ENCODE measurements at places on chromosomes 3 and 15.
A peak's percentile ranks its signal among the peaks of the same experiment; 100 is the strongest.

GRCh38 chr3:51604212-51604611 lies 65.7 kb downstream of the RAD54L2 start:
- DNase-seq = no peak

- DNase-seq = no peak
Measured at GRCh38 chr3:157606852-157607197, 103.6 kb upstream of the VEPH1 start.

DNA sequence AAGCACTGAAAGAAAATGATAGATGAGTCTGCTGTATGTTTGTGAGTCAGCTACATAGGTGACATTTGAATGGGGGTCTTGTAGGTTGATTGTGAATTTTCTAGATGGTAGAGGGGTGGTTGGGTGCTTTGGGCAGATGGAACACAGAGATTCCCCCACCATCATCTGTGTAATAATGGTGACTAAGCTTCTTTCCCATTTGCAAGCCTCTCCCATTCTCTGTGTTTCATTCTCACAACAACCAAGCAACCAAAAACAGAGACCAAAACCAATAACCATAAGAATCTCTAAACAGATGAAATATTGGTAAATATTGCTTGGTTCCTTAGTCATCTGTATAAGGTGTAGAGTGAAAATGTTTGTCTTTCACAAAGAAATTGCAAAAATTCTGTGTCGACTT lies 17.8 kb upstream of the UTS2B start:
- DNase-seq = no peak

DNA sequence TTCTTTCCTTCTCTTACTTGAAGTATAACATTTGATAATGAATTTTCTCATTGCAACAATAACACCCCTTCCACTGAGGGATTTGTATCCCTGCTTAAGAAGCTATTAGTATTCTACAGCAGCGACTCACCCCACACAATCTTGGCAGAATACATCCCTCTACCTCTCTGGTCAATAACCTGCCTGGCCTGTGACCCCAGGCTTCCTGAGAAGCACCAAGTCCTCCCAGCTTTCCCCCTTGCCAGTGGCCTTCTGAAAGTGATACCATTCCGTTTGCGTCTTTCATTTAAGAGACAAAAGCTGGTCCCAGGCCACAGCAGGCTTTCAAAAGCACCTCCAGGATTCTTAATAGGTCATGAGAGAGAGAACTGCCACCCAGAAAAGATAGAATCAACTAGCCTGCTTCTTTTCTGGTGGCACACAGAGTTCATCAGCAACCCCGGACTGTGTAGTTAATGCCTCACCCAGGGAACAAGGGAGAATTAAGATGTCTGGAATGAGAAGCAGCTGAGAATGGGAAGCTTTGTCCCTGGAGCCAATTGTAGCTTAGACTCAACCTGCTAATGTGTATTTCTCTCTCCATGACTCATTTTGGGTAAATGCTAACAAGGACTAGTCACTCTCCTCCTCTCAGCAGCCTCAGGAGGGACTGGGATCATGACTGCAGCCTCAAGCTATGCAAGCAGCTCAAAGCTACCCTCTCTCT lies 101.0 kb upstream of the CPNE4 start:
- no peak for DNase-seq

DNA sequence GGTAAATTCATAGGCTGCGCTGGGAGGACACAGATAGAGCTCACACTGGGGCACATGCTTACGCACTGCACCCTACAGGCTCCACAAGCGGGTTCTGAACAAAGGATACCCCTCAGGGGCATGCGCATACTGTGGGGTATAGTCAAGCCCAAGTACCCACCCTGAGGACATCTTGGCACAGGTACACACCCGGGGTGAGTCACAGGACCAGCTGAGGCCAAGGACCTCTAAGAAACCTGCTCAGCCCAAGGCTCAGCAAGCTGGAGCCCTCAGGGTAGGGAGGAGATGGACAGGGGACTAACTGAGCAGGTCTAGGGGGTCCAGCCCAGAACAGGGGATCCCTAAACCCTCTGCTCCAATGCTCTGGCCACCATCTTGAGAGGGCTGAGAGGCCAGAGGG lies 3.3 kb downstream of the SHISA5 start:
- DNase-seq = no peak

DNA sequence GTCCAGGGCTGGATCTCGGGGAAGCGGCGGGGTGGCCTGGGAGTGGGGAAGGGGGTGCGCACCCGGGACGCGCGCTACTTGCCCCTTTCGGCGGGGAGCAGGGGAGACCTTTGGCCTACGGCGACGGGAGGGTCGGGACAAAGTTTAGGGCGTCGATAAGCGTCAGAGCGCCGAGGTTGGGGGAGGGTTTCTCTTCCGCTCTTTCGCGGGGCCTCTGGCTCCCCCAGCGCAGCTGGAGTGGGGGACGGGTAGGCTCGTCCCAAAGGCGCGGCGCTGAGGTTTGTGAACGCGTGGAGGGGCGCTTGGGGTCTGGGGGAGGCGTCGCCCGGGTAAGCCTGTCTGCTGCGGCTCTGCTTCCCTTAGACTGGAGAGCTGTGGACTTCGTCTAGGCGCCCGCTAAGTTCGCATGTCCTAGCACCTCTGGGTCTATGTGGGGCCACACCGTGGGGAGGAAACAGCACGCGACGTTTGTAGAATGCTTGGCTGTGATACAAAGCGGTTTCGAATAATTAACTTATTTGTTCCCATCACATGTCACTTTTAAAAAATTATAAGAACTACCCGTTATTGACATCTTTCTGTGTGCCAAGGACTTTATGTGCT lies 527 bp downstream of the B2M start:
- peak; percentile 76 for DNase-seq

GRCh38 chr15:101037090-101037830 lies 118.1 kb downstream of the LRRK1 start:
- DNase-seq = no peak

- no peak for DNase-seq
Measured at GRCh38 chr15:98767692-98768091, 119.4 kb downstream of the IGF1R start.

GRCh38 chr3:69856965-69857705 lies 117.9 kb downstream of the MITF start:
- DNase-seq = no peak

DNA sequence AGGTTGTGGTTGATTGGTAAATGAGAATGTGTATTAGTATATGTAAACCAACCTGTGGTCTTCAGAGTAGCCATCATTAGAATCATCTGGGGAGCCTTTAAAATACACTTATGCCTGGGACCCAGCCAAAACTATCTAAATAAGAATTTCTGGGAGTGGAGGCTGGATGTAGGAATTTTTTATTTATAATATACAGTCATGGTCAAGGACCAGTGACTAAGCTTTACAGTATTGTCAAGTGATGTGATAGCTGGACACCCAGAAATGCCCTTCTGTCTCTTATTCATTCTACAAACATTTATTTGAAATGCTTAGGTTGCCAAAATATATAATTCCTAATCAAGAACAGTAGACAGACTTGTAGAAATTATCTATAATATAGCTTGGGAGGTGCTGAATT lies 132.2 kb downstream of the MBNL1 start:
- no peak for DNase-seq

GRCh38 chr15:35102186-35102585 lies 17.1 kb upstream of the NANOGP8 start:
- DNase-seq = no peak

DNA sequence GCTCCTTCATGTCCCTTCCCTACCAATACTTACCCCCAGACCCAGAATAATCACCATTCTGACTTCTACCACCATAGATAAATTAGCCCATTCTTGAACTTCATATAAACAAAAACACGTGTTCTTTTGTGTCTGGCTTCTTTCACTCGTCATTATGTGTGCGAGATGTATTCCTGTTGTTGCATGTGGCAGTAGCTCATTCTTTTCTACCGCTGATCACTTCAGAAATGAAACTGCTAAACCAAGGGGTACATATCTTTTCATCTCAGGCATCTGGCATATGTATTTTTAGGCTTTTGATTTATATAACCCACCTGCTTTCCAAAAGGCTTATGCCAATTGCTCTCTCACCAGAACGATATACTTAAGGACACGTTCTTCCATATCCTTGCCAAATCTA lies 13.8 kb upstream of the SCG3 start:
- no peak for DNase-seq

DNA sequence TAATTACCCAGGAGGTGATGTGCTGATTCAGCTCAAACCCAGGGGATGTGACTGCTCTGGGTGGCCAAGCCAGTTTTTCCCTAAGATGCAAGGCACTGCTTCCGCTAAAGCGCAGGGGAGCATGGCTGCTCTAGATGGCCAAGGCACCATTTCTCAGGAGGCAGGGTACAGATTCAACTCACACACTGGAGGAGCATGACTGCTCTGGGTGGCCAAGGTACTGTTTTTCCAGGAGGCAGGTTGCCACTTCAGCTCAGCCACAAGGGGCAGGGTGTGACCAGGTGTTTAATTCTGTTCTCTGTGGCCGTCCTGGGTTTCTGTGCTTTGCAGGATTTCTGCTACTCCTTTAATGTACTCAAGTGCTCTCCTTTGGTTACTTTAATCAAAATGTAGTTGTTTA lies 659.3 kb upstream of the ARRDC4 start:
- no peak for DNase-seq

DNA sequence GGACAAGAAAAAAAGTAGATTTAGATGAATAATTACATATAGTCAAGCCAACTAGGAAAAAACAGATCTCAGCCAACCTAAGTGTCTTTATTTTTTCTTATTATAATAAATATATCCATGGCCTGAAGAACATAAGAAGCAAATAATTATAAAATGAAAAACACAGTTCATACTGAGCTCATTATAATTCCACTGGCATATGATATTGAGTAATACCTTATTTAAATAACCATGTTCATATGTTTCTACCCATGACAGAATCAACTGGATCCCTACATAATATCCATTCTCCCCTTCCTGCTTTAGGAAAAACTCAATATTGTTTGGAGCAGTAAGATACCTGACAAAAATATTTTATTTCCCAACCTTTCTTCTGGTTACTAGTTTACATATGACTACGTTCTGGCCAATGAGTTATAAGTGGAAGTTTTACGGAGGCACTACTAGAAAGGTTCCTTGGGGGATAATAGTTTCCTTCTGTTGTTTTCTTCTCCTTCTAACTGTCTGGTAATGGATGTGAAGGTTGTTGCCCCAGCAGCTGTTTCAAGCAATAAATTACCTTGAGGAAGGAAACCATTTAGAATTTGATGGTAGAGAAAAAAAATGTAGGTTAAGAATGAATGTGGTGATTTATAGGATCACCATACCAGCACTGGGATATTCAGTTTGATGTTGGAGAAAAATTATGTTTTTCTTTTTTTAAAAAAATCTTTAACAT lies 184.1 kb upstream of the MBNL1 start:
- DNase-seq = no peak

DNA sequence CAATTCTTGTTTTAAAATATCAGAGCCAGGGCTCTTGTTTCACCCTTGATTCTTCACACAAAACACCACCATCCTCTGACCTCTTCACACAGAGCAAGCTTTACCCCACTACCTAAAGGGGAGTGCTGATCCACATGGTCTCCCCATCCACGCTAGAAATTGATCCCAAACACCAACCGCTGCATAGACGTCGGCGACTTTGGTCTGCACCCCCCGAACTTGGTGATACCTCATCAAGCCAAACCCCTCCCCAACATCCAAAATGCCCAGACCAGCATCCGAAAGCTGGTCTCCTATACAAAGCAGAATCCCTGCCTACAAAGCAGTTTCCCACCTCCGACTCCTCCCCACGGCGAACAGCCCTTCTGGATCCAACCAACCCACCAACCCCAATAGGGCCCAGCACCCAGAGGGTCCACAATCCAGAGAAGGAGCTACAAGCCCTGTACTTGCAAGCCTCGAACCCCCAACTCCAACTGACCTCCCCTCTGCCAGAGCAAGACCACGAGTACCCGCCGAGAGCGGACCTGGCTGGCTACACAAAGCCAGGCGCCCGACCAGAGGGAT lies 25.8 kb upstream of the MTHFS start:
- DNase-seq = no peak

GRCh38 chr3:52703341-52703740 lies 2.2 kb downstream of the GLT8D1 start:
- DNase-seq = no peak

GRCh38 chr3:157347577-157348303 lies 88.9 kb upstream of the PTX3 start:
- no peak for DNase-seq

DNA sequence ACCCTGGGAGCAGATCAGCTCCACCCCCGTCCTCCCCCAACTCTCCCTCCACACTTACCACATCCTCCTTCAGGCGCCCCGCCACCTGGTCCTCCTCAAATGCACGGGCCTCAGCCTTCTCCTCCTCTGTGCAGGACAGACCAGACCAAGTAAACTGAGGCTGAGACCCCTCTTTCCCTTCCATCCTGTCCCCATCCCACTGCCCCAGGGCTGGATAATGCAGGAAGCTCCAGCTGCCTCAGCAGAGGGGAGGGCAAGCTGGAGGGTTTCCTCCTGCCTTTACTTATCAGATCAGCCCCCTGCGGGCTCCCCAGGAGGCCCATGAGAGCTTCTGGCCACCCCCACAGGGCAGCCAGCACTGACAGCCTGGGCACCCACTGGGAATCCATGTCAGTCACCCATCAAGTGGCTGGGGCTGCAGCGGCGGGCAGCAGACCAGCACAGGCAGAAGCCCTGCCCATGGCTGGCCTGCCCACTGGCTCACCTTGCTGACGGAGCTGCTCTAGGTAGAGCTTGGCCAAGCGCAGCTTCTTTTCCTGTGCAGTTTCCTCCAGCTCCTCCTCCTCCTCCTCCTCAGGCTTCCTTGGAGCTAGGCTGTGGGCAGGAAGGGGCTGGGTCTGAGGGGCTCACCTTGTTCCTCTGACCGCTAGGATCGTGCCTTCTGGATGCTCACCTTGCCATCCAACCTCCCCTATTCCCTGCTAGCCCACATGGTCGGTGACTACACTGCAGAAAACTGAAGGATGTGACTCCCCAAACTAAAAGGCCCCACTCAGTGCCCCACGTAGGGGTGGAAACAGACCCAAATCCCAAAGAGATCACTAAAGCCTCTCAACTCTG lies 3.9 kb downstream of the RRP9 start:
- DNase-seq = no peak

DNA sequence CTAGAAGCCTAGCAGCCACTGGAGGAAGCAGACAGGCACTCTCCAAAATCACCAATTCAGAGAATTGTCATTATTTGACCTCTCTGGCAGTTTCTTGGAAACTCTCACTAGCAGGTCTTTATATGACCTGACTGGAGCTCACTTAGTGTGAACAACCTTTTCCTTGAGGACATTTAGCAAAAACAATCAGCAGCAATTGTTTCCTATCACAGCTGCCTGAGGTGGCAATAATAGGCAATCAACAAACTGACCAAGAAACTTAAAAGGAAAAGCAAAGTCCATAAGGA lies 162.4 kb upstream of the STT3B start:
- DNase-seq = no peak
